Esophagus squamous epithelium (tissue), 5 donors: ENCODE measurements at places on chromosomes 3 and 15. TPM values are rescaled to one million over a fixed set of nuclear protein-coding genes. Genes with fewer than 3 reads are reported as not detected.

- H3K4me1 ChIP-seq, result peaks cover 31% of the 10 kb centered on the region
- no peaks in the 10 kb centered on the region for H3K36me3 ChIP-seq
- no peaks in the 10 kb centered on the region for H3K27me3 ChIP-seq
- H3K4me3 ChIP-seq, result no peak overlapping the region
Observed at GRCh38 chr3:120435621-120436020, 15.2 kb downstream of the FSTL1 start.

- no peak for DNase-seq
- no peaks in the 10 kb centered on the region for H3K27me3 ChIP-seq
- no peaks in the 10 kb centered on the region for H3K4me1 ChIP-seq
- H3K4me3 ChIP-seq, result no peak overlapping the region
Observed at GRCh38 chr15:92578096-92578835, 77.3 kb downstream of the FAM174B start.

DNA sequence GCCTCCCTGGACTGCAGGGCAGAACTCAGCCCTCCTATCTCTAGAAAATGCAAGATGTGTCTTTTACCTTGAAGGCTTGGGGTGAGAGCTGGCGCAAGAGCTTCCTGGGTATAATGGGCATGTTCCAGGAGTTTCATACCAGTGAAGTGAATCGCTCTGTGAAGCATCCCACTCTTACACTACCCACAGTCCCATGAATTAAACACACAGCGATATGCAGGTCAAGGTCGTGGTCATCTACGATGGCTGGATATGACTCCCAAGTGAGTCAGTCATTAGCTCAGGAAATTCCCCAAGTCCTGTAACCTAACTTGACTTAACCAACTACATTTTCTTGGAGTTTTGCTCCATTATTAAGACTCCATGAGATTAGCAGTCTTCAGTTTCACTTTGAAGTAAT is 439.7 kb downstream of the NTRK3 start:
- no peak for DNase-seq
- H3K4me1 ChIP-seq, result no peaks in the 10 kb centered on the region
- H3K4me3 ChIP-seq, result no peak overlapping the region
- no peaks in the 10 kb centered on the region for H3K36me3 ChIP-seq
- H3K27me3 ChIP-seq, result no peaks in the 10 kb centered on the region

- no peak overlapping the region for H3K27ac ChIP-seq
- no peaks in the 10 kb centered on the region for H3K36me3 ChIP-seq
- H3K4me3 ChIP-seq, result no peak overlapping the region
- no peaks in the 10 kb centered on the region for H3K4me1 ChIP-seq
- H3K27me3 ChIP-seq, result no peaks in the 10 kb centered on the region
- DNase-seq, result no peak
Observed at GRCh38 chr3:42873221-42873982, 2.3 kb downstream of the CYP8B1 start.

DNA sequence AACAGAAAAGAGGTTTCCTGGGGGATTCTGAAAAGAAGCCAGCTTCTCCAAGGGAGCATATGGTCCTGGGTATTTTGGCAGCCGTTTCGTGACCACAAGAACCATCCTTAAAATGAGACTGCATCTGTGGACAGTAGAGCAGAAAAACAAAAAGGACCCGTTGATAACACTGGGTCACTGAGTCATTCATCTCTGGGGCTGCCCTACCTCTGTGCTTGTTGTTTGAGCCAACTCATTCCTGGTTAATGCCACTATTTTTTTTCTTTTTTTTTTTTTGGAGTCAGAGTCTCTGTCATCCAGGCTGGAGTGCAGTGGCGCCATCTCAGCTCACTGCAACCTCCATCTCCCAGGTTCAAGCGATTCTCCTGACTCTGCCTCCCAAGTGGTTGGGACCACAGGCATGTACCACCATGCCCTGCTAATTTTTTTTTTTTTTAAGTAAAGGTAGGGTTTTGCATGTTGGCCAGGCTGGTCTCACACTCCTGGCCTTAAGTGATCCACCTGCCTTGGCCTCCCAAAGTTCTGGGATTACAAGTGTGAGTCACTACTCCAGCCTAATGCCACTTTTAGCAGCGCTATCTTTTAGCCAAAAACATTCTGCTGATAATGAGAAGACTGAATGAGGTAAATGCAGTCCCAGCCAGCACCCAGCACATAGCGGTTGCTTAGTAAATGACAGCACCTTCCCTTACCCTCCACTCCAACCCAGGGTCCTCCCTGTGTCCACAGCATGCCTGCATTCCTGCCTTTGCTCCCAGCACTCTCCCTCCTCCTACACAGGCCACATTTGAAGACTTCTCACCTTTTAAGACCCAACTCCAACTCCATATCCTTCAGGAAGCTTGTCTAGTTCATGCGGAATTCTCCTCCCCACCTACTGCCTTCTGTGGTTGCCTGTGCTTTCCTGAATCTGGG is 9.1 kb upstream of the ISL2 start:
- no peak overlapping the region for H3K27ac ChIP-seq
- DNase-seq, result no peak
- no peaks in the 10 kb centered on the region for H3K36me3 ChIP-seq
- H3K27me3 ChIP-seq, result peaks cover 64% of the 10 kb centered on the region

DNA sequence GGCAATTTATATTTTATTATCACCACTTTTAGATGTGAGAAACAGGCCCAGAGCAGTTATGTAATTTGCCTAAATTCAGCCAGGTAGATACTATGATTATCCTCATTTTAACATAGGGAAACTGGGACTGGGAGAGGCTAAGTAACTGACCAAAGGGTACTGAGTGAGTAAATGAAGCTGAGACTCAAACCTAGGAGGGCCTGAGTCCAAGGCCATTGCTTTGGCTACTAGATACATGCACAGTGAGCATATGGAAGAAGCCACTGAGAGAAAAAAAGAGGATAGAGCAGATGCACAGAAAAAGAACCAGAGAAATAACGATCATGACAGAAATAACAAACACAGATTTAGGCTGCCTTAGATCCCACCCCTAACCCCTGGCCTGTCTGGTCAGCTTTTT is 33.6 kb downstream of the USF3 start:
- H3K36me3 ChIP-seq, result peaks cover 4% of the 10 kb centered on the region
- H3K4me1 ChIP-seq, result no peaks in the 10 kb centered on the region
- no peak for DNase-seq
- no peak overlapping the region for H3K27ac ChIP-seq

DNA sequence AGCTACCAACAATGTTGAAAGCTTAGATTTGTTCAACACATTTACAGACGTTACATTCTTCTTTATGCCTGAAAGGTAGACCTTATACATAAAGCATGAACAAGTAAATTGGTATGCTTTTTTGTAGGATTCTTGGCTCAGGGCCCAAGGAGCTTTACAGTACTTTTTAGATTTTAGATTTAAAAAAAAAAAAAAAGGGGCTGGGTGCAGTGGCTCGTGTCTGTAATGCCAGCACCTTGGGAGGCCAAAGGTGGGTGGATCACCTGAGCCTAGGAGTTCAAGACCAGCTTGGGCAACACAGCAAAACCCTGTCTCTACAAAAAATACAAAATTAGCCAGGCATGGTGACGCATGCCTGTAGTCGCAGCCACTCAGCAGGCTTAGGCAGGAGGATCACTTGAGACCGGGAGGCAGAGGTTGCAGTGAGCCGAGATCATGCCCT is 39.7 kb downstream of the MEF2A start:
- H3K36me3 ChIP-seq, result no peaks in the 10 kb centered on the region
- no peak for DNase-seq
- peaks cover 27% of the 10 kb centered on the region for H3K4me1 ChIP-seq
- peak overlapping the region; percentile 57 for H3K27ac ChIP-seq
- no peak overlapping the region for H3K4me3 ChIP-seq

DNA sequence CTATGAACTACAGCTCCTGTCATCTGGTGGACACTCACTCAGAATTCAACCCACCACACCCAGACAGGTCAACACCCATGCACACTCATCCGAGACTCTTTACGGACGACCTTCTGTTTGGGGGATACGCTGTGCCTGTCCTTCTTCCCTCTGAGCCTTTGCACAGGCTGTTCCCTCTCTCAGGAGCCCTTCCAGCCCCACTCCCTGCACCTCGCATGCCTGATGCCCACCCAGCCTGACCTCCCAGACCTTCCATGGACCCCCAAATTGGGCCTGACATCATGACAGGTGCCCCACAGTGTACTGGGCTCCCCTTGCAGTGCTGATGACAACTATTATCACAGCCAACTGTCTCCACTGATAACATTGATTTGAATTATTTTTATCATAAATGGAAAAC is 135.8 kb downstream of the NSMCE3 start:
- DNase-seq, result no peak
- H3K36me3 ChIP-seq, result no peaks in the 10 kb centered on the region
- H3K27me3 ChIP-seq, result no peaks in the 10 kb centered on the region
- H3K4me3 ChIP-seq, result no peak overlapping the region
- H3K4me1 ChIP-seq, result no peaks in the 10 kb centered on the region

The TCF12 gene
- 45.0 TPM for total RNA-seq

The LRRC34 gene
- total RNA-seq, result not detected

GRCh38 chr3:77313843-77314242 is 273.9 kb downstream of the ROBO2 start:
- no peak for DNase-seq
- no peaks in the 10 kb centered on the region for H3K27me3 ChIP-seq
- H3K4me1 ChIP-seq, result no peaks in the 10 kb centered on the region
- H3K36me3 ChIP-seq, result no peaks in the 10 kb centered on the region

GRCh38 chr15:88982304-88982945 is 69.2 kb upstream of the MFGE8 start:
- peaks cover 7% of the 10 kb centered on the region for H3K4me1 ChIP-seq
- H3K36me3 ChIP-seq, result no peaks in the 10 kb centered on the region
- peak overlapping the region; percentile 49 for H3K27ac ChIP-seq
- no peak overlapping the region for H3K4me3 ChIP-seq
- DNase-seq, result no peak

The AADACL2 gene
- total RNA-seq, result not detected

The PRSS50 gene
- total RNA-seq, result not detected

The APBA2 gene
- 2.0 TPM for total RNA-seq

DNA sequence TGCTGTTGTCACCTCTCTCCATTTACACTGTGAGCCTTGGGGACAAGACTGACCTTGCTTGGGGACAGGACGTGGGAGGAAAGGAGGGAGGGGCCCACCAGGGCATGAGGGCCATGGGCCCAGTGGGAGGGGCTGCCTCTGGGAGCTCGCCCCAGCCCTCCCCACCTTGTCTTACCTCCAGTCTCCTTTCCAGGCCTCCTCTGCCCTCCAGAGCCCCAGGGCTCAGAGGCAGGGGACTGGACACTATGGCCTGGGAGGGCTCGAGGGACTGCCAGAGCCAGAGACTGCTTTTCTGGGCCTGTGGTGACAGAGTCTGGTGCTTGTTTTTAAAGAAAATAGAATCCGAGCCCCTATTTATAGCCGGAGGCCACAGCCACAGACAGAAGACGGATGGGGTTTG is 10.2 kb downstream of the CSPG4 start:
- H3K36me3 ChIP-seq, result no peaks in the 10 kb centered on the region
- H3K27me3 ChIP-seq, result no peaks in the 10 kb centered on the region
- H3K4me1 ChIP-seq, result peaks cover 84% of the 10 kb centered on the region
- no peak for DNase-seq

- H3K36me3 ChIP-seq, result no peaks in the 10 kb centered on the region
- no peaks in the 10 kb centered on the region for H3K27me3 ChIP-seq
- H3K4me1 ChIP-seq, result no peaks in the 10 kb centered on the region
- peak overlapping the region; percentile 25 for H3K27ac ChIP-seq
- H3K4me3 ChIP-seq, result no peak overlapping the region
Observed at GRCh38 chr3:65936908-65937638, 101.6 kb downstream of the MAGI1 start.

The SEMA7A gene
- total RNA-seq, result 1.7 TPM

GRCh38 chr3:113981803-113982202 is 34.0 kb downstream of the ZDHHC23 start:
- no peaks in the 10 kb centered on the region for H3K36me3 ChIP-seq
- no peak for DNase-seq
- no peaks in the 10 kb centered on the region for H3K4me1 ChIP-seq
- no peak overlapping the region for H3K27ac ChIP-seq
- no peak overlapping the region for H3K4me3 ChIP-seq

- DNase-seq, result no peak
- no peaks in the 10 kb centered on the region for H3K36me3 ChIP-seq
- H3K27me3 ChIP-seq, result no peaks in the 10 kb centered on the region
- H3K4me3 ChIP-seq, result no peak overlapping the region
- no peak overlapping the region for H3K27ac ChIP-seq
Observed at GRCh38 chr15:73265536-73266153, 103.1 kb downstream of the HCN4 start.

The CISH gene
- 4.4 TPM for total RNA-seq

GRCh38 chr15:92637626-92638025 is 17.9 kb downstream of the FAM174B start:
- no peaks in the 10 kb centered on the region for H3K4me1 ChIP-seq
- H3K4me3 ChIP-seq, result no peak overlapping the region
- H3K27me3 ChIP-seq, result no peaks in the 10 kb centered on the region

The ACVR2B gene
- 3.4 TPM for total RNA-seq

GRCh38 chr3:79086514-79086913 is 681.3 kb downstream of the ROBO1 start:
- no peak overlapping the region for H3K27ac ChIP-seq
- peaks cover 11% of the 10 kb centered on the region for H3K4me1 ChIP-seq
- no peak for DNase-seq
- H3K27me3 ChIP-seq, result no peaks in the 10 kb centered on the region
- H3K4me3 ChIP-seq, result no peak overlapping the region

GRCh38 chr3:197525706-197526105 is 30.1 kb downstream of the BDH1 start:
- no peaks in the 10 kb centered on the region for H3K36me3 ChIP-seq
- no peak for DNase-seq
- no peaks in the 10 kb centered on the region for H3K27me3 ChIP-seq
- H3K4me1 ChIP-seq, result peaks cover 83% of the 10 kb centered on the region
- H3K4me3 ChIP-seq, result no peak overlapping the region

- no peak overlapping the region for H3K27ac ChIP-seq
- no peak for DNase-seq
- H3K36me3 ChIP-seq, result no peaks in the 10 kb centered on the region
- H3K27me3 ChIP-seq, result no peaks in the 10 kb centered on the region
- H3K4me3 ChIP-seq, result no peak overlapping the region
- peaks cover 10% of the 10 kb centered on the region for H3K4me1 ChIP-seq
Observed at GRCh38 chr3:42376344-42376798, 34.0 kb downstream of the LYZL4 start.

GRCh38 chr3:43727930-43728329 is 37.2 kb downstream of the ABHD5 start:
- no peaks in the 10 kb centered on the region for H3K27me3 ChIP-seq
- peaks cover 7% of the 10 kb centered on the region for H3K36me3 ChIP-seq
- no peaks in the 10 kb centered on the region for H3K4me1 ChIP-seq
- DNase-seq, result no peak
- H3K4me3 ChIP-seq, result no peak overlapping the region
- no peak overlapping the region for H3K27ac ChIP-seq
